Activated T-helper 2 cell treated with anti-CD3 and anti-CD28 coated beads, Interferon-gamma antibody, Interleukin-2, Interleukin-4, amounts not matched to agents 10 μg/mL and 5 μg/mL and 100 μg/mL, durations not matched to agents 14 hours and 24 hours and 36 hours (primary cell): ENCODE measurements at places on chromosomes 2 and 18.

DNA sequence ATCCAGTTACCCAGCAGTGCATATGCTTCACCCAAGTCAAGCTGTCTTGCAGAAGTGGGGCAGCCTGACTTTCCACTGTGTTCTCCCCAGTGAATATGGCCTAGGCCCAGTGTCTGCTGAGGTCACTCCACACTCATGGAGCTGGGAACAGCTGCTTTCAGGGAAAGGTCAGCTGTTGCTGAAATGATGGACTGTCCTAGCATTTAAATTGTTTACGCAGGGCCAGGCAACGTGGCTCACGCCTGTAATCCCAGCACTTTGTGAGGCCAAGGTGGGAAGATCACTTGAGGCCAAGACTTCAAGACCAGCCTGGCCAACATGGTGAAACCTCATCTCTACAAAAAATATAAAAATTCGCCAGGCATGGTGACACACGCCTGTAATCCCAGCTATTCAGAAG lies 86.5 kb downstream of the LIPG start:
- no peak for DNase-seq

DNA sequence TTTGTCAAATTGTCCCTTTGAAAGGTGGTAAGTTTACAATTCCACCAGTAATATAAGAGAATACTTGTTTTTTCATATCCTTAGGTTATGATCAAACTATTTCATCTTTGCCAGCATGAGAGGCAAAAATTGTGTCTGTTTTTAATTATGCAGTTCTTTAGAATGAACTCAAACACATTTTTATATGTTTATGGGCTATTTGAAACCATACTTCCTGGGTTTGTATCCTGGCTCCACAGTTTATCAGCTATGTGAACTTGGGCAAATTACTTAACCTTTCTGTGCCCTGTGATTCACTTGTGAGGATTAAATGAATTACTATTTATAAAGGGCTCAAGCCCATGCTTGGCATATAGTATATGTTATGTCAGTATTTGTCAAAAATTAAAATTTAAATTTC lies 109.4 kb downstream of the TANC1 start:
- no peak for DNase-seq

- no peak for DNase-seq
Measured at GRCh38 chr2:215277944-215278343, 33.9 kb upstream of the ATIC start.

DNA sequence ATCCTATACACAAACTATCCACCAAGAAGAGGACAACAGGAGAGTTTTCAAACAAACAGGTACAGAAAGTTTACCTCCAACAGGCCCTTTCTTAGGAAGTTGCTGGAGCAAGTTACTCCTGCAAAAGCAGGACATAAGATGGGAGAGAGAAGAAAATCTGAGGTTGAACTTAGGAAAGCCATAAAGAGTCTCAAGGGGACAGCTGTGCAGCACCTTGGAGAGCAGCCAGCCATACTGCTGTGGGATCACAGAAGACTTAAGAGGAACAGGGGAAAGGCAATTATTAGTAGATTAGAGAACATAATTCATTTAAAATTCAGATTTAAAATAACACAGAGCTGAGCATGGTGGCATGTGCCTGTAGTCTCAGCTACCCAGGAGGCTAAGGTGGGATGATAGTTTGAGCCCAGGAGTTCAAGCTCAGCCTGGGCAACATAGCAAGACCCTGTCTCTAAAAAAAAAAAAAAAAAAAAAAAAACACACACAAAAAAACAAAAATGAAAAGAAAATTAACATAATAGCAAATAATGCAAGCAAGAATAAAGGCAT lies 148.1 kb upstream of the SIX3 start:
- DNase-seq = no peak

DNA sequence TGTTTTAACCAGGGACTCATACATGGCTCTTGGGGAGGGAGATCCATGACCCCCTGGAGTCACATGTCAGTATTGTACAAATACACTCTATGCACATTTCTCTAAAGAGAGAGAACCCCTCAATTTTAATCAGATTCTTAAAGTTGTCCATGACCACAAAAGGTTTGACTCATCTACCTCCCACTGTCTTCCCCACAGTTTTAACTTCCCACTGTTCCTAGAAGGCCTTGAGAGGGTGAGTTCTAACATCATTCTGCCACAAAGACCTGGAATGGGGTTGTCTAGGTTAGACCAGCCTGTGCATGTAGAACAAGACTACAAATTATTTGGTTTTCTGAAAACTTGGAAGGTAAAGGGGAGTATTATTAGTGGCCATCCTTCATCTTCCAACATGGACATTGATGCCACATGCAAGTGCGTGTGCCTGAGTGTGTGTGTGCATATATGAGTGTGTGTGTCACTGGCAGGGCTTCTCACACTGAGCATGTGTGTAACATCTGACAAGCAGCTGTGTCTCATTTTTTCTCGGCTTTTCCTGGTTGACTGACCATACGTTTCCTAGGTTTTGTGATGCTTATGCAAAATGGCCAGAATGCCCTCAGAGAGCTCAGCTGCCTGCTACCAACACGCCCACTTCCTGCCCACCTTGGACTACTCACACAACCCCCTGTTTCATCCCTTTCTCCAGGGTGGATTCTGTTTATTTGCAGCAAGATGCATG lies 94.6 kb upstream of the LGALSL start:
- DNase-seq = no peak

- peak; percentile 23 for DNase-seq
Measured at GRCh38 chr2:177334940-177335543, 57.5 kb upstream of the AGPS start.

- no peak for DNase-seq
Measured at GRCh38 chr18:27600245-27600644, 415.1 kb upstream of the CHST9 start.

DNA sequence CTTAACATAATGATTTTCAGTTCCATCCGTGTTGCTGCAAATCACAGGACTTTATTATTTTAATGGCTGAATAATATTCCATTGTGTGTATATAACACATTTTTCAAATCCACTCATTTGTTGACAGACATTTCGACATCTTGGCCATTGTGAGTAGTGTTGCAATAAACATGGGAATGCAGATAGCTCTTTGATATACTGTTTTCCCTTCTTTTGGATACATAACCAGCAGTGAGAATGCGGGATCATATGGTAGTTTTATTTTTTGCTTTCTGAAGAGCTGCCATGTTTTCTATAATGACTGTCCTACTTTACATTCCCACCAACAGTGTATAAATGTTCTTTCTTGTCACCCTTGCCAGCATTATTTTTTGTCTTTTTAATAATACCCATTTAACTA lies 420.3 kb upstream of the CHAC2 start:
- DNase-seq = no peak

DNA sequence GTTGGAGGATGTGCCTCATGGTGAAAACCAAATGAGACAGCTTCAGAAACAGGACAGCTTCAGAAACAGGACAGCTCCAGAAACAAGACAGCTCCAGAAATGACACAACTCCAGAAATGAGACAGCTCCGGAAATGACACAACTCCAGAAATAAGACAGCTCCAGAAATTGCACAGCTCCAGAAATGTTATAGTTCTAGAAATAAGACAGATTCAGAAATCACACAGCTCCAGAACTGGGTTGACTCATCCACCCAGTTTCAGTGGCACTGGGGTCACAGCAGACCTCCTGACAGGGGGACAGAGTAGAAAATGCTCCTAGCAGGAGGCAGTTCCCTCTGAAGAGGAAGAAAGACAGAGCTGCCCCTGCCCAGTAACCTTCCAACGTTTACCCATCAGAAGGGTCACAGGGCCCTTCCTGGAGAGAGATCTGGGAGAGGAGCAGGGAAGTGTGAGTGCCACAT lies 26.9 kb upstream of the COL6A3 start:
- peak; percentile 32 for DNase-seq

DNA sequence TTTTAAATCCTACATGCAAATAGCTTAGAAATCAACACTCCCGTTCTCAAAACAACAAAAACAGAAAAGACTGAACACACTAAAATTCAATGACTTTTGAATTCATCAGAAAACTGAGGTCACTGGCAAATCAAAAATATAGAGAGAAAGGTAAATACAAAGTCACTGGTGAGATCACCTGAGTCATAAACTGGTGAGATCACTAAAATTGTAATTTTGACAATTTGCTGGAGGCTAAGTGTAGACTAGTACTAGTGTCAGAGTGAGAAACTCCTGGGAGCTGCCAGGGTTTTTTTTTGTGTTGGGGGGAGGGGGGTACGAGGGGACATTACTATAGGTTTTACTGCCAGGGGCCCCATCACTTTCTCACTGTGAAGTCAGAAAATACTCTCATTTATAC lies 1876.0 kb upstream of the CELF4 start:
- DNase-seq = no peak

DNA sequence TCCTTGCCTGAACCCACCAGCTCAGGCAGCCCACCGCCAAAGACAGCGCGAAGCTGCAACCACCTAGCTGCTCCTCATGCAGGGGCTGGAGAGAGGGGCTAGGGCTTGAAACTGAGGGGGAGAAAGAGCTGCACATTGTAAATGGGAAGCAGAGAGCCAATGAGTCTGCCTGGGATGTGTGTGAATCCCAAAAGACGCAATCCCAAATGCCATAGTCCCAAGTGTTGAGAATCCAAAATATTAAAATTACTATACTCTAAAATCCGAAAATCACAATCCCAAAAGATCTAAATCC lies 9.4 kb downstream of the AMER3 start:
- DNase-seq = no peak

GRCh38 chr2:4745056-4745991 lies 946.9 kb upstream of the SOX11 start:
- no peak for DNase-seq

DNA sequence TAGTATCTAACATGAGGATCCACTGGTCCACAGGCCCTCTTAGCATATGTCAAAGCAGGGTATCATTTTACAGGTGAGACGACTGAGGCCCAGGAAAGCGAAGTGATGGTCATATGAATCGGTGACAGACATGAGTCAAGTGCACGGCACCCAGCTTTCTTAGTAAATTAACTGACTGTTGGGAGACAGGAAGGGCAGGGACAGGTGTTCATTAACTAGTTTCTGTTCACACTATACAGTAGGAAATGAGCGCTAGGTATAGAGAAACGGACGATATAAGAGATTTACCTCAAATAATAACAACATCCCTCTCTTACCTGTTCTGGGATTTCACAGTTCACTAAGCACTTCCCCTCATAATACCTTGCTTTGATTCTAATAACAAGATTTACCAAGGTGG lies 1.7 kb upstream of the SMARCAL1 start:
- no peak for DNase-seq

DNA sequence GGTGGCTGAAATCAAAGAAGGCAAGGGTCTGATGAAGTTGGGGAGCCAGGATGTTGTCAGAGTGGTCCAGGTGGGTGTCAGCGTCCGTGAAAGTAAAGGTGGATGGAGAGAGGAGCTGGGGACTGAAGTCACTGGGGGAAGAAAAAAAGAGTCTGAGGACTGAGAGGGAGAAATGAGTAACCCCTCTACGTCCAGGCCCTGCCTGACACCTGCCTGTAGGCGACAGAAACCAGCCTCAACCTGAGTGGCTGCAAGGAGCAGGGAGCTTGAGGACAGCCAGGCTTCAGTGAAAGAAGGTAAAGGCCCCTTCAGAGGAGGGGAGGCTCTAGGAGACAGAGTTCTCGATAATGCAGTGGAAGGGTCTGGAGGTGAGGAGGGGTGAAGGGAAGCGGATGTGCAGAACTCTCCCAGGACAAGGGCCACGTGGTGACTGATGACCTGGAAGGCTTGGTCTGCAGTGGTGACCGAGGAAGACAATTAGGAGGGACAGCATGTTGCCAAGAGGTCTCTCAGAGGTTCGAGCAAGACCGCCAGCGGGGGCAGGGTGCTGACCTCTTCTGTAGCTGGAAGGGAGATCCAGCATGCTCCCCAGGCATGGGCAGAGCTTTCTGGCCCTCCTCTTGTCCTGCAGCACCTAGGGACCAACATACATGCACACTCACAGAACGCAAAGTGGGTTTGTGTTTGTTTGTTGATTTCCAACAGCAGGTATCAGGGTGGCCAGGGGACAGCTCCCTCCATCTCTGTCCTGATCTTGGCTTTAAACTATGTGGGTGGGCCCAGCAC lies 86.6 kb upstream of the TMEM247 start:
- no peak for DNase-seq

DNA sequence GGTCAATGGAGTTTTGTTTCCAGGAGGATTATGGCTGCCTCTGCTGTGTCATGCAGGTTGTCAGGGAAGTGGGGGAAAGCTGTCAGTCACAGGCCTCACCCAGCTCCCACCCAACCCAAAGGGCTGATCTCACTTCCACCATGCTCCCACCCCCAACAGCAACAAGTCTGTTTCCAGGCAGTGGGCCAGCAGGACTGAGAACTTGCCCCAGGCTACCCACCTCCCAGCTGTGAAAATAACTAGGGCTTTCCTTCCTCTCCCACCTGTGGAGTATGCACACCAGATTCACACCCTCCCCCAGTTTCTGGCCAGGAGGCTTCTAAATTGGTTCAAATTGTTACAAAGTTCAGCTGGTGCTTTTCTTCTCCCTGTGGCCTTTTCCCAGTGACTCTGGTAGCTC lies 95.6 kb upstream of the ACVR1 start:
- no peak for DNase-seq

- no peak for DNase-seq
Measured at GRCh38 chr2:72035518-72036172, 112.0 kb downstream of the CYP26B1 start.

GRCh38 chr2:173631127-173631460 lies 276.4 kb downstream of the CDCA7 start:
- no peak for DNase-seq

DNA sequence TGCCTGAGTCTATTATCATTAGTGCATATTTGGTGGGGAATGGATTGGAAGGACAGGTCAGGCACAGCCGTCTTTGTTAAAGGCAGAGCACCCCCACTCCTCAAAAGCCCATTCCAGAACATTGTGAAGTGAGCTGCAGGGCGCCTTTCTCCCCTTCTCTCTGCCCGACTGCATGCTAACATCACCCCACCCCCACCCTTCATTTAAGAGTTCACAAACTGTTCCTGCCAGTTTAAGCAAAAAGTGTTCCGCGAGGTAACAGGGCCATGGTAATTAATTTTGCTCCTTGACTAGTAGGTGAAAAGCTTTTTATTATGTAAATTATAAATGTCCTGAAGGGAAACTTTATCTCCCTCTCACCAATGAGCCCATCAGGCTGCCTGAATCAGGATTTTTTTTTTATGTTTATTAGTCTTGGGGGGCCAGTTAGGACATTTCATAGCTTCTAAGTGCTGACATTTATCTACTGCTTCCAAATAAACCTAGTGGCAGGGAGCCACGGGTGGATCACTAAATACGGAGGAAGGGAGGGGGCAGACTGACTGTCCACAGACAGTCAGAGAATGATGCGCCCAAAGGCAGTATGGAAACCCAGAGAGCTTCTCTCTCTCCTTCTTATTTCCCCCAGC lies 99.4 kb downstream of the FTCDNL1 start:
- no peak for DNase-seq

- no peak for DNase-seq
Measured at GRCh38 chr2:206231669-206232286, 42.7 kb upstream of the ZDBF2 start.

- no peak for DNase-seq
Measured at GRCh38 chr2:152330235-152330866, 4.6 kb upstream of the FMNL2 start.

GRCh38 chr18:8750954-8751415 lies 45.6 kb downstream of the MTCL1 start:
- no peak for DNase-seq

GRCh38 chr2:174343623-174344455 lies 9.1 kb downstream of the SP9 start:
- DNase-seq = no peak

- DNase-seq = no peak
Measured at GRCh38 chr2:11212645-11213044, 57.4 kb downstream of the SLC66A3 start.
